ENCODE measurements at places on chromosomes 6 and 20.
A peak's percentile ranks its signal among the peaks of the same experiment; 100 is the strongest.

- DNase-seq: no peak
Observed at GRCh38 chr6:144316862-144317195, 31.7 kb downstream of the UTRN start.

DNA sequence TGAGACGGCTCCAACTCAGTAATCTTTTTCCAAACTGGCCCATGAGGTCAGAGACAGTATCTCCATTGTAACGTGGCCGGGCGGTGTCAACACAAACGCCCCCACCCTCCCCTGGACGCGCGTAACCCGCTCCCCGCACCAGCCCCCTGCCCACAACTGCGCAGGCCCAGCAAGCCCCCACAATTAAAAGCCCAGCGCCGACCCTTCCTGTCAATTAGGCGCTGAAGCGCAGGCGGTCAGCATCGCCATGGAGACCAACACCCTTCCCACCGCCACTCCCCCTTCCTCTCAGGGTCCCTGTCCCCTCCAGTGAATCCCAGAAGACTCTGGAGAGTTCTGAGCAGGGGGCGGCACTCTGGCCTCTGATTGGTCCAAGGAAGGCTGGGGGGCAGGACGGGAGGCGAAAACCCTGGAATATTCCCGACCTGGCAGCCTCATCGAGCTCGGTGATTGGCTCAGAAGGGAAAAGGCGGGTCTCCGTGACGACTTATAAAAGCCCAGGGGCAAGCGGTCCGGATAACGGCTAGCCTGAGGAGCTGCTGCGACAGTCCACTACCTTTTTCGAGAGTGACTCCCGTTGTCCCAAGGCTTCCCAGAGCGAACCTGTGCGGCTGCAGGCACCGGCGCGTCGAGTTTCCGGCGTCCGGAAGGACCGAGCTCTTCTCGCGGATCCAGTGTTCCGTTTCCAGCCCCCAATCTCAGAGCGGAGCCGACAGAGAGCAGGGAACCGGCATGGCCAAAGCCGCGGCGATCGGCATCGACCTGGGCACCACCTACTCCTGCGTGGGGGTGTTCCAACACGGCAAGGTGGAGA lies at the start of the genes HSPA1A and HSPA1L:
HSPA1A (plus strand) TSS at position 519 of the 814 bp plus-strand sequence; CDS start at position 733, 214 bp downstream.
HSPA1L (minus strand) TSS at position 259 of the 814 bp plus-strand sequence. CDS start 3,311 bp downstream, outside the sequence.
- DNase-seq: peak; percentile 97

GRCh38 chr20:56691325-56691998 lies 62.4 kb downstream of the TFAP2C start:
- no peak for DNase-seq

- DNase-seq: peak; percentile 74
Observed at GRCh38 chr6:145813285-145814034, 1.1 kb downstream of the FBXO30 start.
